ENCODE measurements at places on chromosomes 2 and 18.

DNA sequence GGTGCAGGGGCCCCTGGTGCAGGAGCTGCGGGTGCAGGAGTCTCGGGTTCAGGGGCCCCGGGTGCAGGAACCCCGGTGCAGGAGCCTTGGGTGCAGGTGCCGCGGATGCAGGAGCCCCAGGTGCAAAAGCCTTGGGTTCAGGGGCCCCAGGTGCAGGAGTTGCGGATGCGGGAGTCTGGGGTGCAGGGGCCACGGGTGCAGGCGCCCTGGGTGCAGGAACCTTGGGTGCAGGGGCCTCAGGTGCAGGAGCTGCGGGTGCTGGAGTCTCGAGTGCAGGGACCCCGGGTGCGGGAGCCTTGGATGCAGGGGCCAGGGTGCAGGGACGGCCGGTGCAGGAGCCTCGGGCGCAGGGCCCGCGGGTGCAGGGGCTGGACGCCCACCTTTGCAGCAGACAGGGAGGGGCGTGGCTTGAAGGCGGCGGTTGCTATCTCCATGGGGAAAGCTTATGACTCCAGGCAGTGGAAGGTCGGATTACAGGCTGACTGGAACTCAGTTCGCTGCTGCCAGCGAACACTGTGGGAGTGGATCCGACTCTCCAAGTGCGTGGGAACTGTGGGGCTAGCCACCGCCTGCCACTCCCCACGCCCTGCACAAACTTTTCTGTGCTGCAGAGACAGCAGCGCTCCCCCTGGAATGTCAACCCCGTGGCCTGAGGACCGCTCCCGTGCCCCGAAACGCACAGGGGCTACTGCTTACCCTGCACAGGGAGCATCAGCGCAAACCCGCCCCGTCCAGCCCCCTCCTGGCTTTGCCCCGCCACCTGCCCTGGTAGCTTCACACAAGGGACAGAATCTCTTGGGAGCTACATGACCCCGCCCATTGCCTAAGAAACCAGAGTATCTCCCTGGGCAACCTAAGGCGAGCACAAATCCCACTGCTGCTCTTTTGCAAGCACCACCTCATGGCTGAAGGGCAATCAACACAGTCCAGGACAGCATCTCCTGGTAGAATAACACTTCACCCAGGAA lies 40.3 kb downstream of the COPS9 start:
- DNase-seq = no peak

DNA sequence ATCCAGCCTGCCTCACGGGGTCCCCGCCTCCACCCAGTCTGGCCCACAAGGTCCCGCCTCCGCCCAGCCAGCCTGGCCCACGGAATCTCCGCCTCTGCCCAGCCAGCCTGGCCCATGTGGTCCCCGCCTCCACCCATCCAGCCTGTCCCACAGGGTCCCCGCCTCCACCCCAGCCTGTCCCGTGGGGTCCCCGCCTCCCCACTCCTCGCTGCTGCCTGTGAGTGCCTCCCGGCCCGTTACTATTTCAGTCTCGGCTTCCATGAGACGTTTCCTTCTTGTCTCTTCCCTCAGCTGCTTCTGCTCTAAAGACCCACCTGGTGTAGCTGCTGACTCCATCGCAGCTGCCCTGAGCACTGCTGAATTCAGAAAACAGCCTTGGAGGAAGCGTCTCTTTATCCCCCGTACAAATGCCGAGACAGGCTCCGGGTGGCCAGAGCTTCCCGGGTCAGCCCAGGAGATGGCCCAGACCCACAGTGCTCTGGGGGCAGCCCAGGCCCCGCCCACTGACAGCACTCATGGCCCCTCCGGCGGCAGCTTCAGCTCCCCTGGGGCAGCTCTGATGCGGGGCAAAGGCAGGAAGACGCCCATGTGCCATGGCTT lies 69.8 kb downstream of the NFATC1 start:
- DNase-seq = peak; percentile 50

DNA sequence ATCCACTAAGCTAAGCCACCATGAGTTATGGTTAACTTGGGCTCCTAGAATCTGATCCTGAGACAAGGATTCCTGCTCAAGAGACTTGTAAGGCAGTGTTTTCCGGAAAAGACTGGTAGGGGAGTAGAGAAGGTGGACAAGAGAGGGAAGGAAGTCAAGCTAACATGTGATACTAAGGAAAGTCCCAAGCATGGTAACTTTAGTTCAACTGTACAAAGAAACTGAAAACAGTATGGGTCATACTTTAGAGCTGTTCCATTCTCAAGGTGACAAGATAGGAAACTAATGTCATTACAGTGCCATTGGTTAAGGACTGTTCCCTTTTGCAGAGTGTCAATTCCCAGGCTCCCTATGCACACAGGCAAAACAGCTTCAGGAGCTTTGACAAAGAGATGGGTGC lies 5.8 kb downstream of the MYO5B start:
- DNase-seq = no peak

GRCh38 chr18:58781627-58782194 lies 83.0 kb upstream of the ZNF532 start:
- peak; percentile 68 for DNase-seq

- DNase-seq = peak; percentile 55
Measured at GRCh38 chr2:8582651-8583399, 99.0 kb upstream of the ID2 start.

GRCh38 chr2:16625201-16625729 lies 40.4 kb downstream of the CYRIA start:
- no peak for DNase-seq

DNA sequence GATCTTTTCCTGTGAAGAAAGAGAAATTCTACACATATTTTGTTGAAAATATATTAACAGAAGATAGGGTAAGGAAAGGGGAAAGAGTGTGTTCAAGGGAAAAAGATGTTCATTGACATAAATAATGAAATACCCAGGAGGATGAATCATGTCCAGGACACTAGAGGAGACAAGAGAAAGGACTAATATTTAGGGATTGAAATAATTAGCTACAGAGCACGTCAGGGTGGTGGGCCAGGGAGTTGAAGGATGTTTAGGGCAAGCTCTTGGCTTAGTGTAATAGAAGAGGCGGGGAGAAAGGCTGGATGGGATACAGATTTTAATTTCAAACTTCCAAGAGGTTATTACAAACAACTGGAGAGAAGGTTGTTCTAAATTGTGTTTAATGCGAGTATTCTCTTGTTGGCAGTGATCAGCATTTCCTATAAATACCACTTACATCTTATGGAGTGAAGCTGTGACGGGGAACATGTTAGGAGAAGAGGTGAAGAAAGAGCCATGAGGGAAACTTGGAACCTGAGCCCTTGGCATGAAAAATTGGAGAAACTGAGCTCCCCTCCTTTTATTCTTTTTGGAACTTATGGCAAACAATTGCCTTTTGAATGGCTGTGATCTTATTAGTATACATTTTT lies 36.6 kb upstream of the CETN1 start:
- no peak for DNase-seq

- DNase-seq = no peak
Measured at GRCh38 chr2:52629531-52629930, 1138.1 kb upstream of the CHAC2 start.

GRCh38 chr2:3459185-3460015 lies 59.9 kb downstream of the ADI1 start:
- DNase-seq = no peak

- no peak for DNase-seq
Measured at GRCh38 chr2:172496160-172496608, 59.7 kb upstream of the PDK1 start.
